ENCODE measurements at places on chromosomes 1 and 21.

GRCh38 chr21:26469789-26470188 is 103.3 kb downstream of the CYYR1 start:
- DNase-seq: no peak

- no peak for DNase-seq
Measured at GRCh38 chr21:41024746-41025254, 143.2 kb upstream of the BACE2 start.

- DNase-seq: no peak
Measured at GRCh38 chr1:118335331-118335732, 150.3 kb upstream of the SPAG17 start.

DNA sequence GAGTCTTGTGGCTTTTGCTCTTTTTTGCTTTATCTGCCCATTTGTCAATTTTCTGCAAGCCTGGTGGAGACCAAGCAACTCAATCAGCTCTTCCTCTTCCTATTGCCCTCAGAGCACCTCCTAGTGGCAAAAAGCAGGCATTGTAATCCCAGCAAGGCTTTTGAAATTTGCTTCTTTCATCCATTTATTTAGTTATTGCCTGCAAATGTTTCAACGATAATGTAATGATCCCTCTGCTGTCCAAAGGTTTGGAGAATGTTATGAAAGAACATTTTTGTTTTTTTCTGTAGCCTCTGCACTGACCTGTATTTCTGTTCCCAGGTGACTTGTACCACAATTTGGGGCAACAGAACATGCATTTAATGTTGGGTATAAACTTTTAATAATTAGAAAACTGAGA is 127.8 kb downstream of the GABPA start:
- no peak for DNase-seq

GRCh38 chr1:89692601-89693521 is 59.9 kb downstream of the LRRC8C start:
- no peak for DNase-seq

- DNase-seq: no peak
Measured at GRCh38 chr1:77639056-77639455, 43.4 kb downstream of the ZZZ3 start.

- no peak for DNase-seq
Measured at GRCh38 chr1:234981758-234982157, 146.9 kb downstream of the TOMM20 start.

DNA sequence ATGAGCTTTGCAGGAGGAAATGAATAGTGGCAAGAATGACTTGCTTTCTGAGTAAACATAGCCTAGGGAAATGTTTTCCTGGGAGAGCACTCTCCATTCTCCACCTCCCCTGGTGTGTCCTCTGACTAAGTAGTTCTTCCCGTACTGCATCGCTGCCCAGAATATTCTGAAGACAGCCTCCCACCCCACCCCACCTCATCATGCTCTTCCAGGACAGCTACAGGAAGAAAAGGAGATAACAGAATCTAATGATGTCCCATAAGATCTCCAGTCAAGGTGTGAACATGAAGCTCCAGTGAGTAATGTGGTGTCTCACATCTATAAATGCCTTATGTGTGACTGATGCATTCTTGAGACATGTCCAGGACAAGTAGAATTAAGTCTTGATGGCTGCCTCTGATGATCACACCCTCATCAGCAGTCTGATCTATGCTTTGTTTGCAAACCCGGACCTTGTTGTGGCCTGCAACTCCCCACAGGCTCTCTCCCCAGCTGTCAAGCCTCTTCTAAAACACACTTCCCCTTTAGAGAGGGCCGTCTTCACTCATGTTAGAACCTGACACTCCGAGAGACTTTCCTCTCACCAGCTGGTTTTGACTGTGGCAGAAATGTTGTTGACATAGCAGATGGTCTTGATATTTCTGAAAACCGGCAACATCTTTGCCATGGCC is 183.0 kb downstream of the CYYR1 start:
- DNase-seq: no peak

GRCh38 chr21:43927591-43928221 is 62.7 kb downstream of the AGPAT3 start:
- no peak for DNase-seq

DNA sequence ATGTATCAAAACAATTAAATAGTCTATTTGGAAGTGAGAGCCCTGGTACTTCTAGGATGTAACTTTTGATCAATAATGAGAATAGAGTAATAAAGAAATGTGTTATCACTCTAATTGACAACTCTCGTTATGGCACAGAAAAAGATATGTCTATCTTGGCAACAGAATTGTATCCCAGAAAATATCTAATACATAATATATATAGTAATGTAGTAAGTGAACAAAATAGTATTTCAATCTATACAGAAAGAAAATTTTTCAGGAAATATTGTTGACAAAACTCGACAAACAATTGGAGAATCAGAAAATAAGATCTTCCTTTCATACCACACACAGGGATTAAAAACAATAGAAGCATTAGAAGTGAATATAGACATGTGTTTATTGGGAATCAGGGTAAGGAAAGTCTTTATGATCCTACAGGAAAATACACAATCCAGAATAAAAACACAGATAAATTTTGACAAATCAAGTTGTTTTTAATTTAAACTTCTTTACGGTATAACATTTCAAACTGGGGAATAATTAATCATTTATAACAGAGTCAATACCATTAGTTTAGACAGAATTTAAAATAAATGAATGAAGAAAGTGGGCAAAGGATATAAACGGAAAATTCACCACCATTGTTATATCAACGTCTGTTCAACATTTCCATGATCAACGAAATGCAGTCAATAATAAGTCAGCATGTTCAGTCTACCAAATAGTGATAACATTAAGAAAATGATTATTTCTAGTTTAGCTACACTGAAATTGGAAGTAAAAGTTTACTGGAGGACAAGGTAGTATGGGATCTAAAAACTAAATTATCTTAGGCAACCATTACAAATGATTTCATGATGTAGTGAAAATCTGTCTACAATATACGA is 1526.5 kb upstream of the TPTE start:
- DNase-seq: no peak

DNA sequence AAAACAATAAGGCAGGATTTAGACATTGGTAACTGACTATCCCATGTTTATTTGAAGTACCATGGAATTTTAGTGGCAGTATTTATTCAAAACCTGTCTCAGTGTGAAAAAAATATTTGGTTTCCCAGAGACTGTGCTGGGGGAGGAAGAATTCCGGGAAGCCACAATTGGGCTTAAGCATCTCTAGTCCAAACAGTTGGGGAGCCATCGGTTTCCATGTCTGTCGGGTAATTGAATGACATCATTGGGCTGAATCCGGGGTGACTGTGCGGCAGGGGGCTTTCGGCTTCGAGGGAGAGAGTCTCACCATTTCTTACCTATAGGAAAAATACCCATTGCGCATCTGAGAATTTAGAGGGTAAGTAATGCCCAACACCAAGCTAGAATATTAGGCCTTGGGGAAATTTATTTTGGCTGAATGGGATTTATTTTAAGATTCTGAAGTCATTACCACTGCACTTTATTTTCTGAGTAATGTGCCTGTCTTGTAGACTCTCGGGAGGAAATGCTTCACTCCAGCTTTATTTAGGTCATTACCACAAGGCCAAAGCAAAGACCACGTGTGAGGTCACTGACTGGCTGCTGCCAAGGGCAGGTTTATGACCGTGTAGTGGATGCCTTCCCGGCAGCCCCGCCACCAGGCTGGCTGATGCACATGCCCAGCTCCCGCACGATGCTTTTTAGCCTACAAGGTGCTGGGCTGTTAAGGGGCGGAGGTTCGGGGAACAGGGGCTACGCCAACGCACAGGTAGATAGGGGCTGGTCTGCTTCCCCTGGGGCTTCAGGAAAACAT is 23.1 kb upstream of the UMODL1 start:
- no peak for DNase-seq

DNA sequence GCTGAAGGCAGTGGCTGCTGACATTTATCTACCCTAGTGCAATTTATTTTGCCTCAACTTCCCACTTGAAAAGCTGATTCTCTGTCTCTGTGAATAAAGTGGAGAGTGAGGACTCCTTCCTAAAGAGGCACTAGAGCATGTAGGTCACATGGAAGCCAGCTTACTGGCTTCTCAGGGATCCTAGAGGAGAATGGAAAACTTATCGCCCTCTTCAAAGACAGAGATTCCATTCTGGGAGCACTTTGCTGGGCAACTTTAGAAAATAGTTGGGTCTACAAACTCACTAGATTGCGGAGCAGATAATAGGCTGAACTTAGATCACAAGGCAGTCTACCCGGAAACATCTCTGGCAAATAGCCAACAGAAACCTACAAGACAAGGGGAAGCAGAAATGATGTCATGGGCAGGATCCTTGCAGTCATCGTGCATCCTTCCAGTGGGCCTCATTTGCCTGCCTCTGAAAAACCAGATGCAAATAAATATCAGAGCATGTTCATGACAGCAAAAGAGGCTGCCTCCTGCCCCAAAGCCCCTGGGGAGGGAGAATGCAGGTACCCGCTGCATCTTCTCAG is 104.8 kb upstream of the BARHL2 start:
- no peak for DNase-seq

DNA sequence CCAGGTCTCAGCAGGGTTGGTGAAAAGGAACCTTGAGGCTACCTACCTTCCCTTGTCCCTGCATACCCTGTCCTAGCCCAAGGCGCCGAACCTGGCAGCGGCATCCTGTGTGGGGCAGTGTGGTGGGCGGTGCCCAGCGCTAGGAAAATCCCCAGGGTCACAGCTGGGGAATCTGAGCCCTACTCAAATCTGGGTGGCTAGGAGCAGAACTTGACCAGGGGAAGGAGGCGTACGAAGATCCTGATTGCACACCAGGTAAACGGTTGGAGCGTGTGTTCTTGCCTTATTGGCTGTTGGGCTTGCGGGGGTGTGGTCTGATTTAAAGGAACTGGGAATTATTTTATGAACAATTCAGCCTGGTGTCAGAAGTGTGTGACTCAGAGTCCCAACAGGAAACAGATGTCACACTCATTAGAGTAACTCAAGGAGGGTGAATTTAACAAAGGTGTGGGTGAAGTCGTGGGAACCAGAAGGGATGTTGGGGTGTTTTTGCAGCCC is 118.6 kb downstream of the LRIG2 start:
- no peak for DNase-seq

DNA sequence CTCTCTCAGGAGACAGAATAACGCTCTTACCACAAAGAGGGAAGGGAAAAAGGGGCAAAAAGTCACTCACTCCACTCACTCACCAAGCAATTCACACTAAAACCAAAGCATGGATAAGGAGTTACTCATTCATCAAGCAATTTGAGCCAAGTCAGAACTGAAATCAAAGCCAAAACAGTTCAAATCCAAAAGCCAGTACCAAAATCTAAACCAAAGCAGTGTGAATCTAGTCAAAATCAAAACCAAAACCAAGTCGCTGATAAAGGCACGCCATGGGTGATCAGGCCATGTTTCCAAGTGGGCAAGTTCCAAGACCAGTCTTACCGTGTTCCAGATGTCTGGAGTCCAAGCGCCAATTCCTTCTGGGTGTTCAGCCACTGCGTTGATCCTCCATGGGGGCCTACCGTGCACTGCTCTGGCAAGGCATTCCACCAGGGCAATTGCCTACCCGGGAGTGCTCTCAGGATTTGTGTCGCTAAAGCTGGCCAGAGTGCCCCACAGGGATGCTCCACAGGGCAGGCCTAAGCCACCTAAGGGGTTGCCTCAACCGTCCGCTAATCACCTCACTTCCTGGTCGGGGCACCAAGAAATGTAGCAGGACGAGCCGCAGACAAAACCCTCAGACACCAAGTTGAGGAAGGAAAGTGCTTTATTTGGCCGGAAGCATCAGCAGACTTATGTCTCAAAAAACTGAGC is 142.3 kb downstream of the TRIM33 start:
- DNase-seq: no peak

GRCh38 chr1:79161077-79161476 is 154.5 kb upstream of the ADGRL4 start:
- DNase-seq: no peak

- no peak for DNase-seq
Measured at GRCh38 chr1:157274698-157275534, 136.7 kb upstream of the ETV3 start.

DNA sequence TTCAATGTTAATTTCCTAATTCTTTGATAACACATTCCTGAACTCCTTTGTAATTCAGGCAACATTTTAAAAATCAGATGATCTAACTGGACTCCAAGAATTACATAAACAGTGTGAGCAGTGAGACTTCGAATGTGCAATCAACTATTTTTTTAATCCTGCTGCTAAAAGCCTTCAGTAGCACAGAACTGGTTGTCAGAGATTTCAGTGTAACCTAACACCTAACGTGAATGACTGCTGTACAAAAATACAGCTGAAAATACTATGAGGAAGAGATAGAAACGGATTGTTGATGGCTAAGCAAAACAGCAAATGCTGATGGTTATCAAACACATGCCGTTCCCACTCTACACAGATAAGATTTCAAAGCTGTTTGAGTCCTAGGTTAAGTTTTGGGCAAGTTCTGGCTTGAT is 46.1 kb downstream of the APP start:
- no peak for DNase-seq

DNA sequence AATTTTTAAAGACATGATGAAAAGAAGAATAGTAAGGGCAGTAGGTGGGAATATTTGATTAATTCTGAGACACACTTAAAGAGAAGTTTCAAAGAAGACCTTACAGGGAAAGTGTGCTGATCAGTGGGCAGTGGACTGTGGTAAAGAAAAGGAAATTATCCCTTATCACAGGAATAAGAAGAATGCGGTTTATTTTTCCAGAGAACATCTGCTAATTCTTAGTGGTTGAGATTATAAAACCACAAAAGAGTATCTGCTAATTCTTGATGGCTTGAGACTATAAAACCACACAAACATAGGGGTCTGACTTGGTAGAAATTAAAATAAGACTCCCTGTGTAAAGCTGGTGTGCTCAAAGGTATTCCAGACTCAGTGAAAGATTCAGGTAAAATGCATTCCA is 60.0 kb upstream of the KCTD3 start:
- DNase-seq: no peak

DNA sequence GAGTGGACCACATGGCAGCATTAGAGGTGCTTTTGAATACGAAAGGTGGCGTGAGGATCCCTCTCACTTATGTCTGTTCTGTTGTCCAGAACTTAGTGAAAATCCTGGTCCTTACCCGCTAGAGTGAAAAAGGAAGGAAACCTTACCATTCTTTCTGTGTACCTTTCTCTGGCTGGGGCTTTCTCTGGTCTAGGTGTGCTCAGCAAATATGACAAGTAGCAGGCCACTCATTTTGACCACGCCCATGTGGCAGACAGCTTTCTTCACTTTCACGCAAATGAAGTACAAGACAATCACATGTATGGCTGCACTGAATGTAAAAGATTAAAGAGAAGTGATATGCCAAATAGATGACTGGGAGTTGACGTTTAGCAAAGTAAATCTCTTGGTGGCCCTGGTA is 131.9 kb downstream of the FGGY start:
- DNase-seq: no peak

DNA sequence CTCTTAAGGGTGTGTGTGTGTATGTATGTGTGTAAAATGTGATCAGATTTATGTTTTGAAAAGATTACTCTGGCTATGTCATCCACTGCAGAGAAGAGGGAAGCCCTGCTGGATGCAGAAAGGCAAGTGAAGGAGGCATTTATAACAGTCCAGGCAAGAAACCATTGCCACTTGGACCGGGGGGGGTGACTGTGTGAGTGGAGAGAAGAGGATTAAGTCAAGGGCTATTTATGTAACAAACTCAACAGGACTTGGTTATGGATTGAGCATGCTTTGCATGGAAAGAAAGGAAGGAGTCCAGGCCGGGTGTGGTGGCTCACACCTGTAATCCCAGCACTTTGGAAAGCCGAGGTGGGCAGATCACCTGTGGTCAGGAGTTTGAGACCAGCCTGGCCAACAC is 143.0 kb downstream of the URB2 start:
- DNase-seq: no peak

GRCh38 chr1:61907102-61907501 is 164.8 kb downstream of the PATJ start:
- DNase-seq: no peak
